ENCODE measurements at places on chromosomes 3 and 15.

DNA sequence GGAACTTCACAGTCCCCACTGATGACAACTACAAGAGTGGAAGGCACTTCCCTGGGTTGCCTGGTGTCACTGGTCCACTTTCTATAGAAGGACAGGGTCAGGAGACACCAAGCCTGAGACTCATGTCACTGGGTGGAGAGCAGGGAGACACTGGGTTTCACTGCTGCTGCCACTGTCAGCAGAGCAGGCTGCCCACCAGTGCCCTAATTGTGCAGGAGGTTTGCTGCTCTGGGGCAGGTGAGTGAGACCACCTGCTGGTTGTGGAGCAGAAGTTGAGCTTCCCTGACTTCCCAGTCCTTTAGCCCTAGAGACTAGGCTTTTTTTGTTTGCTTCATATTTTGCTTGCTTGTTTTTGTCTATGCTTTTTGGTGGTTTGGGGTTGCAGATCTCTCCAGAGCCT, 528.4 kb upstream of the RGMA start:
- no peak for DNase-seq

DNA sequence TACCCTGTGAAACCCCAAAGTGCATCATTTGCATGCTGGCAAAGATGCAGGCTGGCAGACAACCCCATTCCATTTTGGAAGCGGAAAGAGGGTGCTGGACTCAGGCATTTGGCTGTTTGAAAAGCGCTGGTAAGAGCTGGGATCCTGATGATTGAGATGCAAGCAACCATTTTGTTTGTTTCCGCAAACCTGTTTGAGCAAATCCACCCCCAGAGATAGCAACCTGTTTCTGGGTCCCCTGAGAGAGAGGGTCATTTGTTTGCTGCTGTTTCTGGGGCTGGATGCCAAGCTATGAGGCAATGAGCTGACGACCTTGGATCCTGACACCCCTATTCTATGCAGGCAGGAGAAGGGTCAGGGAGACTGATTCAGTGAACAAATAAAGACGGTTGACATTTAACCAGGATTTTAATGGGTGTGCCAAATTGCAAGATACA, 9.8 kb downstream of the SLC6A1 start:
- DNase-seq: no peak

DNA sequence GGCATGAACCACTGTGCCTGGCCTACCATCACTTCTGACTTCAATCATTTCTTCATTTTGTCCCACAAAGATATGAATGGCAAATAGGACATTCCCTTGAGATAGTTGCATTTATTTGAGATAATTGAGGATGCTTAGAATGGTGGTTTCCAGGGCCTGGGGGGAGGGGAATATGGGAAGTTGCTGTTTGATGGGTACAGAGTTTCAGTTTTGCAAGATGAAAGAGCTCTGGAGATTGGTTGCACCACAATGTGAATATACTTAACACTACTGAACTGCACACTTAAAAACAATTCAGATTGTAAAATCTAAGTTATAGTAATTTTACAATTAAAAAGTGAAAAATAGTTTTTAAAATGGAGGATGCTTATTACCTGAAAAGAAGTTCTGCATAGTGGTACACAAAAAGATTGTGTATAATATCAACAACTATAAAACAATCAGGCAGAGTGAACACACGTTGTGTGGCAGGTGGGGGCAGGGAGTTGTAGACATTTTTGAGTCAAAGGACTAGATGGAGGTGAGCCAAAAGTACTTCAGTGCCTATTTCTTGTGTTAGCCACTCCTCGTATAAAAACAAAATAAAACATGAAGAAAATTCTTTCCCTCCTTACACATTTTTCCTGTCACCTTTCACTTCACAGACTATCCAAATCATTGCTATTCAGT, 18.5 kb upstream of the RIOX2 start:
- no peak for DNase-seq

DNA sequence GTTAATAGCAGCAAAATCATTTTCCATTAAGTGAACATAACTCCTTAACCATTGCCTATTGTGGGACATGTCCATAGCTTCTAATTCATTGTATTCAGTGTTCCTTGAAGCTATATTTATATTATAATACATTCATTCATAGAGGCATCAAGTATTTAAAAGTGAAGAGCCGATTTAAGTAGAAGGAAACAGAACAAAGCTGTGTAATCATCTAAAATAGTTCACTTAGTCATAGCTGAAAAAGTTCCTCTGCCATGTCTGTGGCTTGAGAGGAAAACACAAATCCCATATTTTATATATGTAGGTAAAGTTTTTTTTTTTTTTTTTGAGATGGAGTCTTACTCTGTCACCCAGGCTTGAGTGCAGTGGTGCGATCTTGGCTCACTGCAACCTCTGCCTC, 54.5 kb downstream of the TMEM108 start:
- DNase-seq: no peak

DNA sequence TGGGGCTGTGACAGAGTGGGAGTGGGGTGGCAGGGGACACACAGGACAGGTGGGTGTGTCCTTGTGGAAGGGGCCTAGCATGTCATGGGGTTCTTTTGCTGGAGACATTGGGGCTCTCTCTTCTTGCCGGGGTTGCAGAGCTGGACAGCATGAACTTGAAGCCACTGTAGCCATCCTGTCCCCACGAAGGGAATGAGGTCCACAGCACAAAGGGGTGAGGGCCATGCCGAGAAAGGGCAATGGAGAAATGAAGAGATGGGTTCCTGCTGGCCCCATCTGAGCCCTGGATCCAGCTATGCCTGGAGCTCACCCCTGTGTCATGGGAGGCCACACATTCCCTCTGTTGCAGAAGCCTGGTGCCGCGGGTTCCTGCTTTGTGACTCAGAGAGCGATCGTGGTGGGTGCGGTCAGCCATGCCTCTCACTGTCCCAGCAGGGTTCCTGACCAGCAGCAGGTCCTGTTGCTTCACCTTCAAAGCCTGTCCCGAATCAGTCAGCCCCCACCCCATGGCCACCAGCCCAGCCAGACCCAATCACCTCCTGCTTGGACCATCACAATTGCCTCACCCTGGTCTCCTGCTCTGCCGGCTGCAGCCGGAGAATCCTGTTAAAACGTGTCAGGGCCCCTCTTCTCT, 50.0 kb downstream of the DNAJB8 start:
- no peak for DNase-seq

DNA sequence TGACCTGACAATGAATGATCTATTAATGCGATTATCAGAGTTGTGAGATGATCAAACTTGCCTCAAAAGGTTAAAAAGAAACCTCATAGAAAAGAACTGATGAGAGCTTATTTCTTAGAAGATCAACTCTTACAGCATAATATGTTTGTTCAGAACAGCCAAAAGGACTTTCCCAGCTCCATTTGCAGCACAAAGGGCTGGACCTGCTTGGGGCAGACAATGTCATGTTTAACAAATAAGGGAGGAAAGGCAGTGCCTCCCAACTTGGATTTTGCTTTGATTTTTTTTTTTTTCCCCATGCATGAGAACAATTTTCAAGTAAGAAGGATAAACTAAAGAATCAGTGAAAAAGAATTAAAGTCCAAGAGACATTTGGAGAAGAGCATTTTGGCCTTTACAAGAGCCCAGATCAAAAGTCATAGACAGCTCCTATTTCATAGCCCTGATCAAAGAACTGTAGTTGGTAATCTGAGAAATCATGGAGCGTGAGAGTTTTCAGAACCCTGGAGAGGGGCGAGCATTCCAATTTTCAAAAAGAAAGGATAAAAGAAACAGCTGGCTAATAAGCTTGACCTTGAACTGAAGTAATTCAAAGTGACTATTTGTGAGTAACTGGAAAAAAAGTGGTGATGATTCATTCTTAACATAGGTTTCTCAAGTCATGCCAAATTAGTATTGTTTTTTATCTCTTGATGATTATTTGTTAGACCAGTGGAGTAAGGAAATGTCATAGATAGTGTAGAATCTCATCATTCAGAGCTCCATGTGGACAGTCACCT, 136.0 kb upstream of the CFAP20DC start:
- DNase-seq: no peak

- DNase-seq: no peak
Observed at GRCh38 chr3:24242012-24242698, 252.5 kb downstream of the THRB start.

GRCh38 chr3:110618512-110619226, 452.9 kb upstream of the NECTIN3 start:
- DNase-seq: no peak

All from NCI-H2029 treated with DMSO at 0.1 percent for 48 hours (cell line).